ENCODE measurements at places on chromosomes 3 and 15. TPM values are rescaled to one million over a fixed set of nuclear protein-coding genes. Genes with fewer than 3 reads are reported as not detected.

GOLGA6L9 gene
- total RNA-seq, result 0.85 TPM

DNA sequence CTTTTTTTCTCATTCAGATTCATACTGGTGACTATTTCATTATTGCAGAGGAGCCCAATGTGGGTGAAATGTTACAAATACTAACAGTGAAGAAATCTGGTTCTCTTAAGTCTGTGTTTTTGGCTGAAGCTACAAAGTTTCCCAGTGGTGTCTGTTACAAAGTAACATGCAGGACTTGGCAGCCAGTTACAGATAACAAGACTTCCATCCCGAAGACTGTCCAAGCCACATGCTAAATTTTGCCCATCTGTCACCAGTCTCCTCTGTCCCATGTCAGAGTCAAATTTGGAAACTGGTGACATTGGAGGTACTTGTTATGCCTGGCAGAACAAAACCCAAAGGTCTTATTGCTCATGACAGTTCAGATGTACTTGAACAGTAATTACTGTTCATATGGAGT is 269.2 kb upstream of the GOLIM4 start:
- no peak for DNase-seq

CMTM7 gene
- total RNA-seq, result 31.3 TPM

- no peak for DNase-seq
Observed at GRCh38 chr15:45027220-45027619, 4.2 kb downstream of the SORD start.

GRCh38 chr3:183619624-183620251 is 15.7 kb upstream of the KLHL24 start:
- no peak for DNase-seq

DNA sequence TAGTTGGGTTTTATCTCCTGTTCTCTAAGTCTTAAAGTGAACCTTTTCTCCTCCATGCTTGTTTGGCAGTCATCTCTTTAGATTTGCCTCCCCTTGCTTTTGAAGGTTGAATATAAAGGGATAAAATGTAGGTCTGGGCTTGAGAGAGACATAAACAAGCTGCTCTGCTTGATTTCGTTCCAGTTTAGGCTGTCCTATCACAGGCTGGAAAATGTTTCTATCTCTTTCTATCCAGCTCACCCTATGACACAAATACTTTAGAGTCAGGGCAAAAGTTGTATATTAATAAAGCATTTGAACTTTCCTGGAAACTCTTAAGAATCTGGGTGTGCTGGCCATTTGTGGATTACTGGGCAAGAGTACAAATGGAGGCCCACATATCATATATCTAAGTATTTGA is 29.5 kb upstream of the ZBBX start:
- no peak for DNase-seq

IGSF10 gene
- total RNA-seq, result 0.05 TPM

DNA sequence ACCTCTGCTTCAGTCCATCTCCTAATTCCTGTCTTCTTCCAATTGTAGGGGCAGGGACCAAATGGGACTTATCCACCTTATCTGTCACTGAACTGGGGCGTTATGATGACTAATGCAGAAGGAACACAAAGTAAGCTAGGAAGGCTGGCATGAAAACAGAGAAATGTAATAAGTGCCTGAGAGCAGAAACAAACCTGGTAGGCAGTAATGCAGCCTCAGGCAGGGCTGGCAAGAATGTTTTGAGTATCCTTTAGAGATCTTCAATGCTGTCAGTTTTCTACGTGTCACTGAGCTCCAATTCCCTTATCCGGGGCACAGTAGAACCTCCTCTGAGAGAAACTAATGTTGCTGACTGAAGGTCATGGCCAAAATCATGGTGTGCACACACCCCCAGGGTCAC is 246.2 kb upstream of the TBL1XR1 start:
- DNase-seq, result peak; percentile 12

DNA sequence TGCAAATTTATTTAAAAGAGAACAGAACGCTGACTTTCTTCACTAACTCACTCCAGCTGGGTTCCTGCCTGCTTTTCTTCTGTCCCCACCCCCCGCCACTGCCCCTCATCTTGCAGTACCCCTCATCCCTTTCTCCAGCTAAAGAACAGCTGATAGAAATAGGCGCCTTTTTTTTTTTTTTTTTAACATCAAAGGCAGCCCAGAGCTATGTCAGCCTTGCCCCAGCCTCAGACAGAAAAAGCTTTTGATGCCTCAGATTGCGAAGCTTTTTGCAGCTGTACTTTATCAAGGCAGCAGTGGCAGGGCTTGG is 1.8 kb downstream of the CADPS start:
- DNase-seq, result no peak

DNA sequence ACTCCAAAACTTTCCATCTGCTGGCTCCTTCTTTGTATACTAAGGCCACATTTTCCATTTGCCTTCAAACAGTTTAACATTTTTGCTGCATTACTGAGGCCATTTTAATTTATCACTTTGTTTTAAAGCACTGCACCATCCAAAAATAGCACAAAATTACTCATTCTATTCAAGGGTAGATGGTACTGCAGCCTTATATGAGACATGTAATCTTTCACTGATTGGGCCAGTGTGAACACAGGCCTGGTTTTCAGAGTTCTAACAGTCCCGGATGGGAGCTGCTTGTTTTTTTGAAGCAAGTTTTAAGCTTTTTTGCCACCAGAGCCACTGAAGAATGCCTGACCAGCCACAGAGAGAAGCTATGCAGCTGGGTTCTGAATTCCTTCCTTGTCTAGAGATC is 172.3 kb upstream of the TSC22D2 start:
- DNase-seq, result no peak

GUCA1C gene
- not detected for total RNA-seq

GRCh38 chr3:122944671-122945161 is 82.8 kb downstream of the SEMA5B start:
- no peak for DNase-seq

DNA sequence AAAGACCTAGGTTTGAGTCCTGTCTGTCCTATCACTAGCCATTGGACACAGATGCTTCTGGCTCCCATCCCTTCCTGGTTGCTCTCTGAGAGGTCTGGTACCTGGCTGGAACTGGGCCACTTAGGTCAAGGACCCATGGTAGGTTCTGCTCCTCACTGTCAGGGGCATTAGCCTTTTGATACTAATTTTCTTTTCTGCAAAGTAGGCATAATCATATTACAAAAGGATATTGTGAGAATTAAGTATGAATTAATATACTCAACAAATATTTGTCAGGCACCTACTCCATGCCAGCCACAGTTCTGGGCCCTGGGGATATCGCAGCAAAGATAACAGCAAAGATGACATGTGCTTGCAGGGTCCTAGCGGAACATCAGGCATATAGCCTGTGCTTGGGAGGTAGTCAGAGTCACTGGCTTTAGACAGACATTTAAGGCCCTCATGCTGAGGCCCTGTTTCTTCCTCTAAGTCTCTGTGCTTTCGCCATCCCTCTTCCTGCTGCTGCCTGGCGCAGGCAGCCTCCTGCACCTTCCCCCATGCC is 25.6 kb upstream of the LCTL start:
- no peak for DNase-seq

Data from dermis blood vessel endothelial cell (primary cell).